ENCODE measurements at places on chromosomes 11 and 22.

- no peak for DNase-seq
These were observed 318.1 kb upstream of the CTSC start for GRCh38 chr11:88655656-88656055.

DNA sequence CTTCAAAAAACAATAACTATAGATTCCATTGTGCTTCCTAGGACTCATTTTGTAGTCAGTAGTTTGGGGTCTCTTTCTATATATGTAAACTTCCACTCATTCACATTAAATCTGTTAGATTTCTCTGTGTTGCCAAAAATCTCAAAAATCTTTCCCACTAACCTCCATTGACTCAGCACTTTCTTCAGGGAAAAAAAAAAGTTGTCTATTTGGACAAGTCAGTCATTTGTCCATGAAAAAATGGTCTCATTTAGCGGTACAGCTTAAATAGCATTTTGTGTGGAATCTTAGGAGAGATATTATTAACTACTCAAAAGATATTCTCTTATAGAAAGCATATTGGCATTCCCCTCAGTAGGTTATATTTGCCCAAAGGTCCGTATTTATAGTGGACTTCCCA, 81.9 kb downstream of the PPP2R1B start:
- no peak for DNase-seq

- peak; percentile 47 for DNase-seq
These were observed at the start of gene SIPA1 for GRCh38 chr11:65637794-65638419. Gene SIPA1, plus strand, starts transcription at chr11:65638101. Its CDS starts 2,821 bp downstream, at chr11:65640922.

DNA sequence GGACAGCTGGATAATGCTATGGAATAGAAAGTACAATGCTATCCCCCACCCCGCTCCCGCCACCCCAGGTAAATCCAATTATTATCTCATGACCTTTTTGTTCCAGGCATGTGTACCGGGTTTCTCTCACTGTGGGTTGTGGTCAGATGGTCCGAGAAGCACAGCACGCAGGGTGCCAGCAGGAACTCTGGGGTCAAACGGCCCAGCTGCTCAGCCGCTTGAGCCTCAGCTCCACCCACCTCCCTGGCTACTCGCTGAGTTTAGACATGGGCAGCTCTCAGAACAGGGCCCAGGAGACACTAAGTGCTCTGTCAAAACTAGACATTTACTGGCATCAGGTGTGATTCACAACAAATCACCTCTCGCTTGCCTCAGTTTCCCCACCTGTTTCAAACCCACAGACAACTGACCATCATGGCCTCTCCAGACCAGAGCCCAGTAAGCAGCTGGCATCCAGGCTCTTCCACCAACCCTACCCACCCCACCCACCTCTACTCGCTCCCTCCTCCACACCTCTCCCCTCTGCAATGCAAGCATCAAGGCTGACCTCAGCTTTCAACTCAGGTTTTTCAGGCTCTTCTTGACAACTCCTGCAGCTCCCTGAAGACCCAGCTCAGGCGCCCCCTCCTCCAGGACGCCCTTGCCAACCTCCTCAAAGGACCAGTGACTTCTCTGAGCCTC, 13.0 kb upstream of the MFNG start:
- DNase-seq = no peak

DNA sequence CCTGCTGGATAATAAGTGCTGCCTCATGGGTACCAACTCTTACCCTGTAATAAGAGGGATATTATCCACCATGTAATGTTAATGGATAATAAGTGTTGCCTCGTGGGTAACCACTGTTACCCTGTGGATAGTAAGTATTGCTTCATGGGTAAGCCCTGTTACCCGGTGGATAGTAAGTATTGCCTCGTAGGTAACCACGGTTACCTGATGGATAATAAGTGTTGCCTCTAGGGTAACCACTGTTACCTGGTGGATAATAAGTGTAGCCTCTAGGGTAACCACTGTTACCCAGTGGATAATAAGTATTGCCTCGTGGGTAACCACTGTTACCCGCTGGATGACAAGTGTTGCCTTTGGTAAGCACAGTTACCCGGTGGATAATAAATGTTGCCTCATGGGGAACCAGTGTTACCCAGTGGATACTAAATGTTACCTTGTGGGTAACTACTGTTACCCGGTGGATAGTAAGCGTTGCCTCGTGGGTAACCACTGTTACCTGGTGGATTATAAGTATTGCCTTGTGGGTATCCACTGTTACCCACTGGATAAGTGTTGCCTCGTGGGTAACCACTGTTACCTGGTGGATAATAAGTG, 18.6 kb upstream of the NXPE4 start:
- no peak for DNase-seq

DNA sequence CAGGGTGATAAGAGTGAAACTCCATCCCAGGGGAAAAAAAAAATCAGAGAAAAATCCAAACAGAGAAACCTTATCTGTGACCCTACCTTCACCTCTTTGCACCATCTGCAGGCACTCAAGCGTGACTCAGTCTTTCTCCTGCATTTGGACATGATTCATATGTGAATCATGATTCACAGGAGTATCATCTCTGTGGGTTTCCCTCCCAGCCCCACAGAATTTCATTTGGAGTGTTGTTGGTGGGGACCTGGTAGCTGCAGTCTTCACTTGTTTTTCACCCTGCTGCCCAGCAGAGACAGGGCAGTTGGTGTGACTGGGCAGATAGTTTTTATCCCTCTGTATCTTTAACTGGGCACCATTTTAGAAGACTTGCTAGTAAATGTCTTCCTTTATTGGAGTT, 75.7 kb downstream of the DEPDC5 start:
- peak; percentile 69 for DNase-seq

GRCh38 chr22:37802310-37803194, 5.2 kb upstream of the GCAT start:
- peak; percentile 34 for DNase-seq
